ENCODE measurements at places on chromosomes 3 and 15. TPM values are rescaled to one million over a fixed set of nuclear protein-coding genes. Genes with fewer than 3 reads are reported as not detected.

Gene PLCH1
- total RNA-seq, result 28.8 TPM

- peak; percentile 41 for DNase-seq
Measured at GRCh38 chr3:34364335-34364734, 565.9 kb downstream of the PDCD6IP start.

Gene IDH2
- 134 TPM for total RNA-seq

- no peak for DNase-seq
Measured at GRCh38 chr3:185137821-185138220, 15.0 kb downstream of the C3orf70 start.

DNA sequence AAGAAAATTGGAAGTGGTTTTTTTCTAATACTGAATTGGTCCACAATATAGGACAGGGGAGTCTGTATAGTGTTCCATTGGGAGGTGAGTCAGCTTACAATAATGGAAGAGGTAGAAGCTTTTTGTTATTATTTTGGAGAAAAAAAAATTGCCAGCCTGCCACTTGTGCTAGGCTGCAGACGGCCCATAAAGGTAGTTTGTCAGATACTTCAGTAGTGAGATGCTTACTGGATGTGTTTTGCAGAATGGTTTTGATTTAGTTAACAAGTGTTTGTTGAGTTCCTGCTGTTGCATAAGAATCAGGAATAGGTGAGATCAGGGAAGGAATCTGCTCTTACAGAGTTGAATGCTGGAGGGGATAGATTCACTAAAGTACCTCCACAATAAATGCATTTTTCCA lies 1.0 kb downstream of the DTWD1 start:
- no peak for DNase-seq

Gene SLCO3A1
- 4.8 TPM for total RNA-seq

DNA sequence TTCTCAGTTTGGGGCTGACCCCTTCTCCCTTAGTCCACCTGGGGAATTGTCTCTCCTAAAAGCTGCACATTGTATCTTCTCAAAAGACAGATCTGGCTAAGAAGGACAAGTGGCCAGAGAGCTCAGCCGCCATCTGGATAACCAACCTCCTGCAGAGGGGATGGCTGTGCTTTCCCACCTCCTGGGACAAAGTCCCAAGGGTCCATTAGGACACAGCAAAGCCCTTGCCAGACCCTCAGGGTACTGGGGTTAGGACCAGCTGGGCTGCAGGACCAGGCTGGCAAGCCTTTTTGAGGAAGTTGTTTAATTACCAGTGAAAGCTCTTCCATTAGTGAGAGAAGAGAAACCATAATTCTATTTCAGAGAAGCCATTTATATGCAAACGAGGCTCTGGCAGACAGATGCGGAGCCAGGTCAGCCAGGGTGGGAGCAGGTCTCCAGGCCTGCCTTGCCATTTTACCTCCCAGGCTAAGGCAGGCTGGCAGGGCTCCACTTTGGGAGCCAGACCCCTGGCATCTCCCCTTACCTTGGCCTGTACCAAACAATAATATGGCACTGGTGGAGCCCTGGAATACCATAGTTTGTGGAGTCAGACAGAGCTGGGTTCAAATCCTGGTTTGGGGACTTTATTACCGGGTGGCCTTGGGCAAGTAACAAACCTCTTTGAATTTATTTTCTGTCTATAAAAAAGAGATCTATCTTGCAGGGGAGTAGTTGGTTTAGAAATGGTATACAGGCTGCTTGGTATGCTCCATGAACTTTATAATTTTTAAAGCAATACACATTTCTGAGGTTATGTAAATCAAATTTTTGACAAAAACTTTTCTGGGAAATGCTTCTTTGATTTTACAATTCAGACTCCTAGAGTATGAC lies 17.9 kb downstream of the SHF start:
- DNase-seq, result no peak

DNA sequence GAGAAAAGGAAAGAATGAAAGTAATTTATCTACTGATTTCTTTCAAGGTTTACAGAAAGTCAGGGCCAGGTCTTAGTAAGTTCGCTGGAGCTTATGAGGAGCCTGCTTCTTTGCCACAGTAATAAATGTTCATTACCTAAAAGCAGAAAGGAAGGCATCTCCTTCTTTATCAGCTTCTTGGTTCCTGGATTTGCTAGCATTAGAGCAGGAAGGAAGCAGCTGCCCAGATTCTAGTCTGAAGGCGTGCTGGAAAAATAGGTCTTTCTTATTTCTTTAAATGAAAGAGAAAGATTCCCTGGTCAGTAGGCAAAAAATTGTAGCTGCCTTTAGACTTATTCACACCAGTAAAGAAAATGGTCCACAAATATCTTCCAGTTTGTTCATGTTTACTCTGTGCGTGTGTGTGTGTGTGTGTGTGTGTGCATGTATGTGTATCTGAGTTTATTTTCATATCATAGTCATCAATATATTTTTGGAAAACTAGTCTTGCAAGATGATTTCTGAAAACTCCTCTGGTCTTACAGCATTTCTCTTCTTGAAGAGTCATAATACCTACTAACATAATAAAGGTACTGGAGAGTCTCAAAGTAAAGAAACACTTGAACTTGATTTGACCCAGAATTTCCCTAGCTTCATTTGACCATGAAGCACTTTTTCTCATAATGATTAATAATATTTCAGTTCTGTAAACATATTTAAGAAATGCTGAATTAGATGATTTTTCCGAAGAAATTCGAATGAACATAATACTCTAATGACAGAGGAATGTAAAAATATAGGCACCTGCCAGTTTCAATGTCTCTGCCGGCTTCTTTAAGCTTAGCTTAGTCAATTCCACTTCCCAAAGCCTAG lies 255.3 kb upstream of the ZPLD1 start:
- no peak for DNase-seq

GRCh38 chr3:40524222-40524567 lies 565 bp upstream of the ZNF621 start:
- no peak for DNase-seq

- peak; percentile 85 for DNase-seq
Measured at GRCh38 chr3:170418422-170419398, at the start of gene CLDN11. Gene CLDN11 (plus strand): TSS chr3:170418868. CDS start chr3:170419067, 199 bp downstream.

GRCh38 chr3:162678941-162679340 lies 1182.3 kb downstream of the OTOL1 start:
- DNase-seq, result no peak

DNA sequence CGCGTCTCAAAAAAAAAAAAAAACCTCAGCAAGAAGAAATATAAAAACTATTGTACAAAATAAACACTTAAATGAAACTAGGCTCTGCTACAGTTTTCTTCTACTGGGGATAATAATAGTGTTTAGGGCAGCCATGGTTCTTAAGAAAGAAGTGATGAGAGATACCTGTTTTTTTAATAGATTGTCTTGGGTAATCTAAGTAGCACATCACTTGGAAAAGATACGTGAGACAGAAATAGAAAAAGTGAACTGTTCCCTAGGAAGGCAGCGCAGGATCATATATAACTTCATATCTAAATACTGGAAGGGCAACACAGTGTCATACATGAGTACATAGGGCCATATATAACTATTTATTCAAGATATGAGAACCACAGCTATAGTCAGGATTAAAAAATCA lies 11.9 kb downstream of the GOLGB1 start:
- DNase-seq, result no peak

DNA sequence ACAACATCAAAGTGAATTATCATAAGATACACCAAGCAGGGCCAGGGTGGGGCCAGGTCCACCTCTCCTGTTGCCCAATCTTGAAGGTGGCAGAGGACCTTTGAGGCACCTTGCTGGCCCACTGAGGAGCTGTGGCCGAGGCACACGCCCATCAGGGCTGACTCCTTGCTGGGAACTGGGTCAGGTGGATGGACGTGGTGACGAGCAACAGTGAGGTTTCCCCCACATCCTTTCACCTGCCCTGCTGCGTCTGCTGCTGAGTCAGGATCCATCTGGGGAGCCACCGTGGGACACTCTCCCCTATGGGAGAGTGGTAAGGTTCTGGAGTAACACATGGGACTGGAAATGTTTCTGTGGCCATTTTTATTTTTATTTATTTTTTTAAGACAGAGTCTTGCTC lies 17.3 kb upstream of the FURIN start:
- no peak for DNase-seq

DNA sequence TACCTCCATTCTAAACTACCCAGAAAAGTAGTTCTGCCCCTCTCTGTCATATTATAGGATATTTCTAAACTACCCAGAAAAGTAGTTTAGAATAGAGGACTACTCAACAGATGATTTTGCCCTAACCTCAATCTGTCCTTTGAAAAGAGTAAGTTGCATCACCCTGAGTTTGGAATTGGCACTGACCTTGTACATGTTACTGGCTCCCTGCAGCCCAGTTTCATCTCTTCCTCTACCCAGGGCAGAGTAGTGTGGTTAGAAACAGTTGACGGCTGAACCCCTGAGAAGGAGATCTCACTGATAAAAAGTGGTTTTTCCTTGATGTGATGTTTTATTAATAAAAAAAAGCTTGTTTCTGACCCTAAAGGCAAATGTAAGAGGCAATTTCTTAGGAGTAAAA lies 340.5 kb upstream of the NECTIN3 start:
- no peak for DNase-seq

GRCh38 chr15:40045572-40046217 lies 6.7 kb upstream of the SRP14 start:
- no peak for DNase-seq

DNA sequence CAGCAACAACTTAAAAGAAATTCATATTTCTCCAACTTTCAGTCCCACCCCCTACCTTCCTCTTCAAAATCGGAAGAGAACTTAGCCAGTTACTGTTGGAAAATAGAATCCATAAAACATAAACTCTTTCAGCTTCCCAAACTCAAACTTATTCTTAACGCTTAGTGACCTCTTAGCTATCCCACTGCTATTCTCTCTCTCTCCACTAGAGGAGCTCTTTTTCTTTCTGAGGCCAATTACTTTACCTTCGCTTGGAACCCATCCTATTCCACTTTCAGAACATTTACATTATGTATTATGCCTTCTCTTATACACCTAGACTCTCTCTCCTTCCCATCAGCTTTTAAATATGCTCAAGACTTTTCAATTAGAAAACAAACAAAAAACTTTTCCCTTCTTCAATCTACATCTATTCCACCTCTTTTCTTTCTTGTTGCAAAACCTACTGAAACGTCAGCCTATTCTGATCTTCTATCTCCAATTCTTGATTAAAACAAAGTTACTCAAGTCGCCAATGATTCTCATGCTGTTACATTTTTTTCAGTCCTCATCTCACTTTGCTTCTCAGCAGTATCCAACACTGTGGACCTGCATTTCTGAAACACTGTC lies 13.4 kb upstream of the GHSR start:
- DNase-seq, result peak; percentile 42

Gene RARB
- 1.4 TPM for total RNA-seq

Gene FAM174B
- 10.1 TPM for total RNA-seq

GRCh38 chr15:68843425-68844311 lies 23.0 kb upstream of the ANP32A start:
- DNase-seq, result peak; percentile 80

Gene SLCO2A1
- total RNA-seq, result 0.09 TPM

Gene OCA2
- 1.0 TPM for total RNA-seq

DNA sequence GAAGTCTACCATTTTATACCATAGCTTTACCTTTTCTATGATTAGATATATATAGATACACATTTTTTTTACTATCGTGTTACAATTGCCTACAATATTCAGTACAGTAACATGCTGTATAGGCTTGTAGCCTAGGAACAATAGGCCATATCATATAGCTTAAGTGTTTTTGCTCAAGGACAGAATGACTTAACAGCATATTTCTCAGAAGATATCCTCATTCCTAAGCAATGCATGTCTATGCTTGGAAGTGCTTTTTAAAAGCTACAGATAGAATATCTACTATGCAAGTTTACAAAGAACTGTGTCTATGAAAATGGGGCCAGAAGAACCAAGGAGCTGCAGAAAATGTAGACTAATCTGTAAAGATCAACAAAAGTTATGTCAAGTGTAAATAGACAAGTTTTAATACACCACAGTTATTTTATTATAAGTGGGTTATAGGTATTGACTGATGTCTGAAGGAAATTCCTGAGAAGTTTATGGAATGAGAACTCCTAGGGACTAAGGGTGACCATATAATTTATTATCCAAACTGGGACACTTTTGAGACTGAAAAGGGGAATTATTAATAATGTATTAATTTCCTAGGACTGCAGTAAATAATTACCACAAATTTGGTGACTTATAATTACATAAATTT lies 138.7 kb upstream of the TGFBR2 start:
- no peak for DNase-seq

GRCh38 chr3:174482541-174482940 lies 376.6 kb upstream of the NAALADL2 start:
- DNase-seq, result no peak

Gene ZNF445
- total RNA-seq, result 29.7 TPM

- no peak for DNase-seq
Measured at GRCh38 chr3:119033393-119034255, 1.0 kb downstream of the IGSF11 start.

DNA sequence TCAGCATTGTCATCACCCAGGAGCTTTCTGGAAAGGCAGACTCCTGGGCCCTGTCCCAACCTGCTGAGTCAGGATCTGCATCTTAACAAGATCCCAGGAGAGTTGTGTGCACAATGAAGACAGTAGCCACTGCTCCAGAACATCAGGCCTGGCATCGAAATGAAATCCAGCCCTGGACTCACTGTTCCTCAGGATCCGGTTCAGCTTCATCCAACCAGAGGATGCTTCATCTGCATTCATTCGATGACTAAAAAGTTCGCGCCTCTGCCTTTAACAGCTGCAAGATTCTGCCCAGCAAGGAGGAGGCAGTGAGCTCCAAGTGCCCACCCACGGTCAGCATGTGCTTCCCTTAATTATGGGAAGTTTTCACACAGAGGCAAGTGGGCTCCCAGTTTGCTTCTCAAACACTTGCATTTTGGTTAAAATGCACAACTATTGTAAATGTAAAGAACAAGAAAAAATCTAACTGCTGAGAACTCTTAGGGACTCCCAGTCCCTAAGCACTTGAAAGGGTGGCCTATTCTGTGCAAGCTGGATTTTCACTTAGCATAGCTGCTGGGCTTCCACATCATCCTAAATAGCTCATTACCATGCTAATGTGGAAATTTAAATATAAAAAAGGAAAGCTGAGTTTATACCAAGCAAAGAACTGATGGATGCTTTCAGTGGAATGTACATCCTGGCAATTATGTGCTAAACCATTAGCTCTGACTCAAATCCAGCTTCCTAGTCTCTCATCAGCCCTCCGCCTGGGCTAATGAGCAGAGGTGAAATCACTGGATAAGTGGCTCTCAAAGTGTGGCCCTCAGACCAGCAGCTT lies 25.5 kb upstream of the ESYT3 start:
- DNase-seq, result no peak

Gene NAALADL2
- total RNA-seq, result 11.5 TPM

DNA sequence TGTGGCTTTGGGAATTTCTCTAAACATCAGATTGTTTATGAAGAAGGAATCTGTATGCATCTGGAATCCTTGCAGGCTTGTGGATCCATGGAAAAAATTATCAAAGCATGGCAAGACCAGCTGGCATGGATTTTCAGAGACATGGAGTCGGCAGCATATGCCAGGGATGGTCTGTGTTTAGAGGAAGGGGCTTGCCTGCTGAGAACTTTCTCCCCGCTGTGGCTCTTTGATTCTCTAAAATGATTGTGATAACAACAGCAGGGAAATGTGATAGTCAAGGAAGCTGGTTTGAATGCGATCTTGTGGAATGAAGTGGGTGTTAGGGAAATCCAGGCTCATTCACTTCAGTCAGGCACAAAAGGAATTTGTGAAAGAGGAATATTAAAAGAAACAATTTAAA lies 245.7 kb upstream of the THRB start:
- DNase-seq, result peak; percentile 16

GRCh38 chr15:96130734-96131133 lies 199.8 kb upstream of the NR2F2 start:
- DNase-seq, result no peak

- no peak for DNase-seq
Measured at GRCh38 chr15:77025941-77026411, 31.1 kb downstream of the PSTPIP1 start.

- DNase-seq, result no peak
Measured at GRCh38 chr3:40328374-40328773, 18.9 kb downstream of the EIF1B start.
